ENCODE measurements at places on chromosomes 12 and 14.

GRCh38 chr12:3571724-3572123 lies 80.7 kb downstream of the PRMT8 start:
- no peak for DNase-seq

DNA sequence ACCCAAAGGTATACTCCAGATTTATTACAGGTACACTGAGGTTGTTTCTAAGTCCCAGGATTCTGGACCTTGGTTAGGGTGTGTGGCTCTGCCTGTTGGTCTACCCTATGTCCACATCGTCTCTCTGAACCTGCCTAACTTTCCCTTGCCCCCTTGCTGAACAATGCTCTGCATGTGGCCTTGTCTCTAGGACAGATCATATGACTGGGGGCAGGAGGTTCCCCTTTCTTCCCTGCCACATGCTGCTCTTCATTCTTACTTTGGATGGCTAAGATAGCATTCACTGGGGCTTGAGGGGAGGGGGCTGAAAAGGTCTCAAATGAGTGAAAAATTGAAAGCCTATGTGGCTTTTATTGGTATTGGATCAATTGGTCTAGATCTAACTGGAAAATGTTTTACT lies 49.2 kb downstream of the MBIP start:
- DNase-seq, result no peak

GRCh38 chr12:85633491-85633890 lies 202.7 kb downstream of the RASSF9 start:
- no peak for DNase-seq

DNA sequence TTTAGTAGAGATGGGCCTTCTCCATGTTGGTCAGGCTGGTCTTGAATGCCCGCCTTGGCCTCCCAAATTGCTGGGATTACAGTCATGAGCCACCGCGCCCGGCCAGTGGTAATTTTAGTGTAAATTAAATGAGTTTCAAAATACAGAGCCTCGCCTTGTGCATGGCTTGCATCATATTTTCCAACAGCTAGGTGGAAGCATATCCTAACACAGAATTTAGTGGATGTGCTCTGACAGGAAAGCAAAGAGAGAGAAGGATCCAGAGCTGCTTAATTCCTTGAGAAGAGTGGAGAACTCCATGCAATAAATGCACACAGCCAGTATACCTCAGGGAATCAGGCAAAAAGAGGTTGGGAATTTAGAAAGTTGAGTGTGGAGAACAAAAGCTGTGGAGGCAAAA lies 2.5 kb downstream of the OR6C2 start:
- no peak for DNase-seq

DNA sequence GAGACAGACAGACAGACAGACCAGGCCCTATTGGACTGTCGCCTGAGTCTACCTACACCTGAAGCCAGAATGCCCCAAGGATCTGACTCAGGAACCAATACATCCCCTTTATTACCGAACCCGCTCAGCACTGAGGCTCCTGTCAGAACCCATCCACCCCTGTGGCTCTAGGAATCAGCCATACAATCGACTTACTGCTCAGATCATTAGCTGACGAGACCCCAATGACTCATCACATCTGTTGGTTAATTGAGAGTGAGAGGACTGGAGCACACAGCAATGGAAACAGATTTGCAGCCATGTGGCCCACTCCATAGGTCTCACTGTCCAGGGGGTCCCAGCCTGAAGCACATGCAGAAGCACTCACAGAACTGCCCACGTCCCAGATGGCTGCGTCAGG lies 15.2 kb downstream of the ITPK1 start:
- no peak for DNase-seq

DNA sequence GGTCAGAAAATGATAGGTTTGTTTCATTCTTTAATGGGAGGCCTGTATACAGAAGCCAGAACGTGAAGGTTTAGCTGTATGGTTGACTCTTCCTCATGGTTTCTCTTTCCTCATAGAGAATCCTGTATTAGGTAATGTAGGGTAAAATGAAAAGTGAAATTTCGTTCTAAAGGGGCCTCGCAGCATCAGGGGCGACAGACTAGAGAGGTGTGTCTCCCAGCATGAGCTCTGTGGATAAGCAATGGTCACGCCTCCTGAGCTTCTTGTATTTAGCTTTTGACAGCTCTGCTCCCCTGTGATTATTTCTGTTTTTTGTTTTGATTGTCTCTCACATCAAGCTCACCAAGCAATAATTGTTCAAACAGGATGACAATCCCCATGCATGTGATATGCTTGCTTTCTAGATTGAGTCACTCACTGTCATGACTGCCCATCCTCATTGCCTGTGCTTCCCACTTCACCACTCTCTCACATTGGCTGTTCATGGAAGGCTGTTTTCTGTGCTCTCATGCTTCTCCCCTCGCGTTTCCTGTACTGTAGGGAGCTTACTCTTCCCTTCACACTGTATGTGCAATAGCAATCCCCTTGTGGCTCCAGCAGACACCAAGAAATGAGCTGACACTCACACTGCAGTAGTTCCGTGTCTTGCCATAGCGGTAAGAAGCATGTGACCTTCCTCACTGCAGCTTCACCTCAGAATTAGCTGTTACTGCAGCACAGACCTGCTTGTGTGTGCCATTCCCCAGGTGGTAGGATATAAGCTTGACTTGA lies 44.0 kb downstream of the RAD52 start:
- no peak for DNase-seq

GRCh38 chr14:63891148-63891975 lies 38.6 kb downstream of the SYNE2 start:
- no peak for DNase-seq

DNA sequence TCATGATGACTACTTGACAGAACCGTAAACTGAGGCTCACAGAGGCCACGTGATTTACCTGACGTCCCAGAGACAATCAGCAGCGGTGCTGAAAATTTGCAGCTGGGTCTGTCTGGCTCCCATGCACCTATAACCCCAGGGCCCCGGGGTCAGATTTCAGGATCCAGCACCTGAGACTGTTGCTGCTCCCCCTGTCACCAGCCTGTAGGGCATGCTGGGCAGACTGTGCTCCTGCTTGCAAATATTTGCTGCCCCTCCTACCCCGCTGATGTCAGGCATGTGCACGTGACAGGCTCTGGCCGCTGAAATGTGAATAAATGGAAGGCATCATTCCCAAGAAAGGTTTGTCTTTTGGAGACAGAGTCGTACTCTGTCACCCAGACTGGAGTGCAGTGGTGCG lies 6.0 kb downstream of the MMAB start:
- DNase-seq, result no peak

DNA sequence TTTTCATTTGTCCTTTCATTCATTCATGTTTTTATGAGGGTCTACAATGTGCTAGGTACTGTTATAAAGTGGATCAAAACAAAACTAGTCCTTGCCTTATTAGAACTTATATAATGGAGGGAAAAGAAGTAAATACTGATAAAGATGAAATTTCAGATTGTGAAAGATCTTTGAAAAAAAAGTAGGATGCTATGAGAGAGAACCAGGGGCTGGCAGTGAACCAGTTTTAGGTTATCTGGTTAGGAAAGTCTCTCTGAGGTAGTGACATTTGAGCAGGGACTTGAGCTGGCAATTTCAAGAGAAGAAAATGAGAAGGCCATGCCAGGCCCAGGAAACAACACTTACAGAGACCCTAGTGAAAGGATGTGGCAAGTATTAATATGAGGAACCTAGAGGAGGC lies 57.3 kb upstream of the E2F7 start:
- no peak for DNase-seq

- DNase-seq, result no peak
These were observed 395.5 kb downstream of the LRFN5 start for GRCh38 chr14:42002141-42002540.

DNA sequence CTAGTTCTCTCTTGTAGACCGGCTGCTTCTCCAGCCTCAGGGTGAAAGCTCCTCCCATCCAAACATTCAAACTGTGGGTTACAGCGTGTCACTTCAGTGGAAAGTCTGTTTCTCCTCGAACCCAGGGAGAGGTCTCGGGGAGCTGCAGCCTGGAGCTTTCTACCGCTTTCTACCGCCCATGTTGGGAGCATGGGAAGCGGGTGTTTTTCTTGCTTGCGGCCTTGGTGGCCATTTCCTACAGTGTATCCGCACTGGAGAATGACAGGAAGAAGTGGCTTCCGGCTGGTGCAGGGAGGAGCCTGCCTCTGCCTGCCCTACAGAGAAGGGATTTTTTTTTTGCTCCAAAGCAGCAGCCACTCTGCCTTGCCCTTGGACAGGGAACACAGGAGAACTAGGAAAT lies 21.2 kb downstream of the ZFP36L1 start:
- no peak for DNase-seq

DNA sequence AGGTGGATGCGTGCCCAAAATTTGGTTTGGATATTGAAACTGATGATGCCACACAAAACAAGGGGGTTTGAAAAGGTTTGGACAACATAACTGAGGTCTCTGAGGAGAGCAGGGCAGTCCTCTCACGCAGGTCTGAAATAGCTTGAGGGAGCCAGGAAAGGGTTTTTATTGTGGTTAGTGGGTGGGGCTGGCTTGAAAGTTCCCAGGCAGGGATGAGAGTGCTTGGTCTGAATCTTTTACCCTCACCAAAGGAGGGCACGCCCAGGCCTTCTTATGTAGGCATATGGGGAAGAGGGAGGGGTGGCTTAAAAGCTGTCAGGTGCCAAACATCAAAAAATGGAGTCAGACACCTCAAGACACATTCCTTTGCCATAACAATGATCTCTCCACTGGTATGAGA lies 493.1 kb upstream of the CCDC196 start:
- no peak for DNase-seq

DNA sequence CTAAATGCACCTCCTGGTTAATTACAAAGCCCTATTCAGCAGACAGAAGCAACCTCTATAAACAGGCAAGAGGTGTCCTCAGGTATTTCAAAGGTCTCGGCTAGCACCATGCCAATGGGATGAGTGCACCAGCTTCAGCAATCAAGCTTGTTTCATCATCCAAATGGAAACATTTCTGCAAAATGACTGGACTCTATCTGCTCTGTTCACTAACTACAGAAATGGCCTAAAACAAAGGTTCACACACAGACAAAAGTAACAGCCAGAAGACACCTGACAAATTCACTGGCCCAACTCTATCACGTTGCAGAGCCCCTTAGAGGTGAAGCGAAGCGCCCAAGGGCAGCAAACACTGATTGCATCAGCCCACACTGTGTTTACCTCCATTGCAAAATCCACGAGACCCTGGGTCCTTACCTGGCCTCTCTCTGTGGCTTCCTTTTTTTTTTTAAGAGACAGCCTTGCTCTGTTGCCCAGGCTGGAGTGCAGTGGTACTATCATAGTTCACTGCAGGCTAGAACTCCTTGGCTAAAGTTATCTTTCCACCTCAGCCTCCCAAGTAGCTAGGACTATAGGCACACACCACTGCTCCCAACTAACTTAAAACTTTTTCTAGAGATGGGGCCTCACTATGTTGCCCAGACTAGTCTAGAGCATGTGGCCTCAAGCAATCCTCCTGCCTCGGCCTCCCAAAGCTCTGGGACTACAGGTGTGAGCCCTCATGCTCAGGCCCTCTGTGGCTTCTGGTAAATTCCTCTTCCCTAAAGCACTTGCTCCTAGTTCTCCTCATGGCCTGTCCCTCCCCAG lies 8.5 kb upstream of the SYNE3 start:
- DNase-seq, result no peak

- DNase-seq, result no peak
These were observed at the start of gene CIROP for GRCh38 chr14:23104591-23105347. CIROP (minus strand) TSS chr14:23104989; CDS start chr14:23104920, 69 bp downstream.

GRCh38 chr12:8648576-8649205 lies 13.9 kb downstream of the MFAP5 start:
- peak; percentile 48 for DNase-seq
